AG09309 (cell line): ENCODE measurements at places on chromosomes 6 and 20.

DNA sequence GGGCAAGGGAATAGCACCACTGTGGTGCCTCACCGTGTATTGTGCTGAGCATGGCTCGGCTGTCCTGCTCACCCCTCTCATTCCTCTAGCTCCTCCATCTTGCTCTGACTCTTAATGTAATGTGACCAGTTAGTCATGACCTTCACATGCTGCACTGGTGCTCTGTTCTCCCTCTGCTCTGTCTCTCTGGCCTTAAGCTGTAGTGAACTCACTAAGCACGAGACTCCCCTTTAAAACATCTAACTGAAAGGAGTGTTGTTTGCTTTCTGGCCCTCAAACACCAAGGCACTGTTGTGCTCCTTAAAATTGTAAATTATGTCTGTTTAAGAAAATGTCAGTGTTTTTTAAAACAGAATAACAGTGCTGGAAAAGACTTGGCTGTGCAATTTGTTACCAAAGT, 140.4 kb downstream of the HDGFL1 start:
- DNase-seq = no peak

DNA sequence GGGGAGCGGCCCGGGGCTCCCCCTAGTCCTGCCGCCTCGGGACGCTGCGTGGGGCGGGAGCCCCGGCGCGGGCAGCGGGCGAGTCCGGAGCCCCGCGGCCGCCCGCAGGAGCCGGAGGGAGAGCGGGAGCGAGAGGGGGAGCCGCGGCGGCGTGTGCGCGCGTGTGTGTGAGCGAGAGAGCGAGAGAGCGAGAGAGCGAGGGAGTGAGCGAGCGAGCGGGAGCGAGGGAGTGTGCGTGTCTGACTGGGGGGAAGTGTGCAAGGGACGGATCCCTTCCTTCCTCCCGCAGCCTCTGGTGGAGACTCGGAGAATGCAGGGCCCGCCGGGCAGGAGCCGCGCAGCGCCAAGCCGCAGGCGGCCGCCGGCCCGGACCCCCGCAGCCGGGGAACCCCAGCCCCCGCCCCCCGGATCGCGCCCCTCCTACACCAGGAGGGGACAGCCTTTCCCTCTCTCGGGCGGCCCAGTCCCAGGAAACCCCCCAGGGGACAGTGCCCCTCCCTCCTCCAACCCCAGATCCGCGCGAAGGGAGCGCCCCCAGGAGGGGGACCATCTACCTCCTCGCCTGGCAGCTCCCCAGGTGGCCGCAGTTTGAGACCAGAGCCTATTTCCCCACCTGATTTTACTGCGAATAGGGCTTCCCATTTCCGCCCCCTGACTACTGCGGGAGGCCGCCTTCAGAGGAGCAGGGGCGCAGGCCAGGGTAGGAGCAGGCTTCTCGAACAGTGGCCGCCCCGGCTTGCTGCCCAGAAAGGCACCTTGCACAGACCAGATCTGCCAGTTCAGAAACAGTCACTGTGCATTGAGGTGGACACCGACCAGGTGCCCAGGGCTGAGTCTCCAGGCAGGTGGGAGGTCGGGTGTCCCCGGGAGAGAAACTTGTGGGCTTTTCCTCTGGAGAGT, at the start of gene CDH22:
Gene CDH22 (minus strand): TSS at position 241 of the 900 bp plus-strand sequence. CDS start 57,204 bp downstream, outside the sequence.
- no peak for DNase-seq

DNA sequence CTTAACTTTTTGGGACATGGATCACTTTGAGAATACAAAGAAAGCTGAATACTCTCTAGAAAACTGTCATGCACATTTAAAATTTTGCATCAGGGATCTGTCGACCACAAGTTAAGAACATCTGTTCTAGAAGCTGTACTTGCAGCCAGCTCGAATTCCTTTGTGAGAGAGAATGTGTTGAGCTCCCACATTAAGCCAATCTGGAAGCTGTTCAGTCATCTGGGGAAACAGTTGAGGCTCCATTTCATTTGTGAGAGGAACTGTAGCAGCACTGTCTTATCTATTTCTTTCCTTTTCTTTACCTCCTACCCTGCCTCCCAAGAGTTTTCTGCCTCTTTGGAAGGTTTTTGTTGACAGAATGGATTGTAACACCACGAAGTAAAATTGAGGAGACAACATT, 50.8 kb downstream of the KAT14 start:
- peak; percentile 24 for DNase-seq

GRCh38 chr6:154513601-154514320, 3.3 kb upstream of the CNKSR3 start:
- no peak for DNase-seq

DNA sequence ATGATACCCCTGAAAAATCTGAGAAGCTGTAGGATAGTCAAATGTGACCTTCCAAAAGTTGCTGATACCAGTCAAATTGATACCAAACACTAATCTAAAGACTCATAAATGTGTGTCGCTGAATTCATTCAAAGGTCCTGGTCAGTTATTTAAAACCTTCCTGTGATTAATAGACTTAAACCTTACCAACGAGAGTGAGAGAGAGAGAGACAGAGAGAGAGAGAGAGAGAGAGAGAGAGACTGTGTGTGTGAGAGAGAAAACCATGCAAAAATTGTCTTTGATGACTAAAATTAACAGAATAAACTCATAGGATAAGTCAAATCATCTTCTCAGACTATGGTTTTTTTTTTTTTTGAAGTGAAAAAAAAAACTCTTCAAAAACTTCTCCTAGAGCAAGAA, 370.9 kb upstream of the HS3ST5 start:
- DNase-seq = no peak
